Stimulated activated CD8-positive, alpha-beta memory T cell treated with anti-CD3 and anti-CD28 coated beads, Interleukin-7, amount 100 ng/mL, for 1 hour (primary cell): ENCODE measurements at places on chromosomes 3 and 15.

DNA sequence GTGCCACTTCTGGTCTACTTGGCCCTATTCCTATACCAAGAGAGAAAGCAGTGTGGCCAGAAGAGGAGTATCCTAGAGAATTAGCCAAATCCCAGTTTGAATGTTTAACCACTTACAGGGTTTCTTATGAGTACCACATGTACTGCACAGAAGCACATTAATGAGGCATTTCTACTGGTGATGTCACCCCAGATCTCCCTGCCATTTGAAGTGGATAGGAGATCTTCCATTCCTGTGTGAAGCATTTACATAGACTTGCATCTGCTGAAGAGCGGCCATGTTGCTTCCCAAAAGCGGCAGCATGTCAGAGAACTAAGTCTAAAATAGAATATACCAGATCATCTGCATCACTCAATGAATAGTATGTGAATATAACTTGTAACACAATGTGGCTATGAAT lies 108.4 kb upstream of the TUSC7 start:
- DNase-seq = no peak

DNA sequence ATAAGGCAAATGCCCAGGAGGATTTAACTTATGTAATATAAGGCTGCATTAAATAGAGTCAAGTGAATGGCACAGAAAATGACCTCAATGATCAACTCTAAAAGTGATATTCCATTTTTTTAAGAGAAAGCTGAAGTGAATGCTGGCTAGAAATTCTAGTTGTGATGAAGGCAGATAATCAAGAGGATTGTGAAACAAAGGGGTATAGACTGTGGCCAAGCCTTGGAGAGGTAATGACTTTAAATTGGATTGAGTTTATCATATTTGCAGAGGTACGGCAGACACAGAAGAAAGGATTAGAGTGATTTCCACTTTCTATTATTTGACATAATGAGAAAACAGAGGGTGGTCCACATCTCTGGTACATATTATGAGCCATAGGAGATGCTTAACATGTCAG lies 269.2 kb downstream of the MECOM start:
- no peak for DNase-seq

DNA sequence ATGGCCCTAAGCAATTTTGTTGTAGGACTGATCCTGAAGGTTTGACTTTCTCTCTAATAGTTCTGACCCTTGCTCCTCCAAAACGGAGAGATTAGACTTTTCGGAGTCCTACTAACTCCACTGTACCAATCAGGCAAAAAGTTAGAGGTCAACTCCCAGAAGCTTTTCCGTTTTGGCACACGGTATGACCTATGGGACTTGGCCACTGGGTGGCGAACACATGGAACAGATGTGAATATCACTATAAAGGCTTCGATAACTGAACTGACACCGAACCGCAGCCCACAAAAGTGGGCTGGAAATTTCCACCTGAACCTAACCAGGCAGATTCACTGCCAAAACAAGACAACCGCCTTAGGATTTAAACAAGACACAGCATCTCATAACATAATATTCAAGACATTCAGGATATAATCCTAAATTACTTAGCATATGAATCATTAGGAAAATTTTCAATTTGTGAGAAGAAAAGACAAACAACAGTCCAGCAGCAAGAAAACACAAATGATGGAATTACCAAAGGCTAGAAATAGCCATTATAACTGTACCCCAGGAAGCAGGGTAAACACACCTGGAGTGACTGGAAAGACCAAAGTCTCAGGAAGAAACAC lies 12.2 kb upstream of the TM2D3 start:
- DNase-seq = no peak

DNA sequence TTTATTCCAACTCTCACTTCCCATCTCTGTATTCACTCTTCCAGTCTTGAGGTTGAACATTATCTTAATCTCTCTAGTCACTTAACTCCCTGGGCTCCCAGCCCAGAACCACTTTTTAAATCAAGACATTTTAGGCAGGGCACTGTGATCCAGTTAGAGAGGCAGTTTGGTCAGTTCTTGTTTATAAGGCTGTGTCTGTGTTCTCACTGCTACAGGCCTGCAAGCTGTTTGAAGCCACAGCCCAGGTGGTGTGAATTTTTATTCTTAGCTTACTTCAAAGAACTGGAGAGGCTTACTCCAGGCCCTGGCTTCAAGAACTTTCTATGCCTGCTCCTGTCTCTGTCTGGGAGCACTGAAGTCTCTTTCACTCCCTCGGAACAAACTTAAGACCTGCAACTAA lies 906.1 kb downstream of the CADM2 start:
- no peak for DNase-seq

- no peak for DNase-seq
These were observed 142.7 kb upstream of the IGF1R start for GRCh38 chr15:98505611-98506031.

- DNase-seq = no peak
These were observed 109.7 kb upstream of the TRIM42 start for GRCh38 chr3:140568131-140568530.

DNA sequence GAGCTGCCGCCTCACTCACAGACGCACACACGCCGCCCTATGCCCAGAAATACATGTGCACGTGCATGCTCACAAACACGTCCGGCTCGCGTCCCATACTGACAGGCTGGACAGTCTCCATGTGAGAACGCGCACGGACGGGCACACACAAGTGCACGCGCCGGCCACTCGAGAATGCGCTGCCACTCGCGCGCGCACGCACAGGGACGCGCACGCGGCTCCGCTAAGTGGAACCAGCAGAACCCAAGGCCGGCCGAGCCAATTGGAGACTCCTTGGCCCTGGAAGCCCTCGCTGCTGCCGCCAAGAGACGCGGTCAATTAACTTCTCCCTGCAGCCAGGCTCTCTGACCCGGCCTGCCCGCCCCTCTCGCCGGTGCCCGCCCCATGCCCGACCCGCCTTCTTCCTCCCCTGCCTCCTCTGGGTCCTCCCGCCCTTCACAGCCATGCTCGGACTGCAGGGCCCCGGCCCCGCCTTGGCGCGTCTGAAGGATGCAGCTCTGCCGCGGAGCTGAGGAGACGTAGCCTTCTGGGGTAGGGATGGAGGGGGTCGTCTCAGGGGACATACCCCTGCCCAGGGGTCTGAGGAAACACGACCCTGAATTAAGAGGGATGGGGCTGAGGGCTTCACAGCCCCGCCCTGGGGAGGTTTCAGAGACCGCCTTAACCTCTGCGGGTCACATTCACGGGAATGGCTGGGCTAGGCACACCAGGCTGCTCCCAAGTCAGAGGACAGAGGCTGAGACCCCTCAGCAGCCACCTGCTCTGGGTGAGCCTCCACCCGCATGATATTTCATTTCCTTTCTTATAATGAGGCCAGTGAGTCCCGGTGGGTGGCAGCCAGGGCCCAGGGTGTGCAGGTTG lies 15.0 kb downstream of the PTH1R start:
- no peak for DNase-seq
